NCI-H1092 treated with DMSO at 0.1 percent for 48 hours (cell line): ENCODE measurements at places on chromosomes 2 and 18.

GRCh38 chr2:27407798-27408491, 1.4 kb downstream of the PPM1G start:
- peak; percentile 66 for DNase-seq

GRCh38 chr2:197369933-197370320, 59.3 kb upstream of the ANKRD44 start:
- DNase-seq: no peak

DNA sequence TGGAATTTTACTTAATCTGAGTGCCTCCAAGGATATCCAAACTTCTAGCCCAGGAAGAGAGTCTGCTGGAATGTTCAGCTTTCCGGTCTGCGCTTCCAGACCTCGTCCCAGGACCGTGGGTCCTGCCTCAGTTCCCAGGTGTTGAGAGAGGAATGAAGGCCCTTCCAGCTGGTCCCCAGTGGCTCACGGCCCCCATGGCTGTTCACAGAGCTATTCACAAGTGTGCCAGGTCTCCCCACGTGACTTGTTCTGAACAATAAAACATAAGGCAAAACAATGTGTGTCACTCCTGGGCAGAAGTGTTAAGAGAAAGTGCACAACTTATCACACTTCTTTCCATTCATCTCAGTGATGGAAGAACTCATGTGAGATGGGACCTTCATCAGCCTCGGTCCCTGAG, 20.1 kb upstream of the TEX51 start:
- DNase-seq: no peak

- DNase-seq: peak; percentile 11
Measured at GRCh38 chr2:75390169-75390568, 170.6 kb downstream of the EVA1A start.

DNA sequence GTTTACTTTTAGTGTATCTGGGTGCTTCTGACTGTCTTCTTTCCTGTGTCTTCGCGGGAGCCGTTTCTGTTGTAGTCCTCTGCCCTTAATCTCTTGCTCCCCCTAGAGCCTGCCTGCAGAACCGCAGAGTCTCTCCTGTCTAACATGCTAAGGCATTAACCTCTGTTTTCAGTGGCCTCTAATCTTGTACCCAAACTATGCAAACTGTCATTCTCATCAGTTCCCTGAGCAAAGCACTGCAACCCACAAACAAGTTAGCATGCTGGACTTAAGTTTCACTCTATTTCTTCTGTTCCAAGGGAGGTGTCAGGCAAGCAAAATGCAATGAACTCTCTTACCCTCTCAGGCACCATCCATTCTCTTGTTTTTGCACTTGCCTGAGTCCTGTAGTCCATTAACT, 138.4 kb downstream of the OTX1 start:
- no peak for DNase-seq

DNA sequence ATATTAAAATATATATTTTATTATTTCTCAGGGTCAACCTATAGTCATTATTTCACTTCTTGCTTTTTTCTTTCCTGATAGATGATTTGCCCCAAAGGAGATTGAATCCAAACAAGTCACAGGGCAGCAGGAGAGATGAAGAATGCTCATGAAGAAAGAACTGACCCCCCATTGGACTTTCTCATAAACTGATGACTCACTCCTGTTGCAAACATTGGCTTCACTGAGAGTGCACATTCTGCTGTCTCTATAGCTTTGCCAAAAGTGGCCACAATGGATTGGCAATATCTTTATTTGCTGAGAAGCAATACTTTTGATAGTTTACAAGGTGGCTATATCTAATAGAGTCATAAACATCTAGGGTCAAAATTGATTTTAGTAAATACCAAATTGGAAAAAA, 55.9 kb upstream of the ZNF385B start:
- no peak for DNase-seq

DNA sequence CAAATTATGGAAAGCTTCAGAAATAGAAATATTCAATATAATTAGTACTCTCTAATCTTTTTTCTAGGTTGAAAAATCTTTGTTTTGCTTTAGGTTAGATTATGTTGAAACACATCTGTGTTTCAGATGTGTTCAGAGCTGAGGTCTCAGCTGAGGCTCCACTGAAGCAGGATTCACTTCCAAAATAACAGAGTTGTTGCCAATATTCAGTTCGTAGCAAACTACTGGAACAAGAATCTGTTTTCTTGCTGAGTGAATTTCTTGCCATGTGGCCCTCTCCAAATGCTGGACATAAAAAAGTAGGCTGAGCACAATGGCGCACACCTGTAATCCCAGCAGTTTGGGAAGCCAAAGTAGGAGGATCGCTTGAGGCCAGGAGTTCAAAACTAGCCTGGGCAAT, 8.7 kb downstream of the PHOSPHO2 start:
- DNase-seq: no peak

GRCh38 chr2:10740226-10740625, 18.8 kb downstream of the ATP6V1C2 start:
- no peak for DNase-seq

DNA sequence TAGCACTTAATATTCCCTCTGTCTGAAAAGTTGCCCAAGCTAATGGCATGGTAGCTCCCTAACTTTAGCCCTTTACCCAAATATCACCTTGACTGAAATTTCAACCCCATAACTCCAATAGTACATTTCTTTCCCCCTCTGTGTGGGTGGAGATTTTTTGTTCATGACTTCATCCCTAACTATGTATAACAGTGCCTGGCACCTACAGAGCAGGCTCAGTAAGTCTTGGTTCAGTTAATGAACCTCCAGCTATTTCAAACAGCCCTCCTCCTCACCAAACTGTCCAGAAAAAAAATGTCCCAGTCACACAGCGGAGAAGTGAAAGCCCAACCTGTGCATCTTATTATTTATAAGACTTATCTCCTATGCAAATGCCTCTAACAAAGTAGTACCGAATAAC, 18.6 kb downstream of the BUB1 start:
- DNase-seq: no peak

DNA sequence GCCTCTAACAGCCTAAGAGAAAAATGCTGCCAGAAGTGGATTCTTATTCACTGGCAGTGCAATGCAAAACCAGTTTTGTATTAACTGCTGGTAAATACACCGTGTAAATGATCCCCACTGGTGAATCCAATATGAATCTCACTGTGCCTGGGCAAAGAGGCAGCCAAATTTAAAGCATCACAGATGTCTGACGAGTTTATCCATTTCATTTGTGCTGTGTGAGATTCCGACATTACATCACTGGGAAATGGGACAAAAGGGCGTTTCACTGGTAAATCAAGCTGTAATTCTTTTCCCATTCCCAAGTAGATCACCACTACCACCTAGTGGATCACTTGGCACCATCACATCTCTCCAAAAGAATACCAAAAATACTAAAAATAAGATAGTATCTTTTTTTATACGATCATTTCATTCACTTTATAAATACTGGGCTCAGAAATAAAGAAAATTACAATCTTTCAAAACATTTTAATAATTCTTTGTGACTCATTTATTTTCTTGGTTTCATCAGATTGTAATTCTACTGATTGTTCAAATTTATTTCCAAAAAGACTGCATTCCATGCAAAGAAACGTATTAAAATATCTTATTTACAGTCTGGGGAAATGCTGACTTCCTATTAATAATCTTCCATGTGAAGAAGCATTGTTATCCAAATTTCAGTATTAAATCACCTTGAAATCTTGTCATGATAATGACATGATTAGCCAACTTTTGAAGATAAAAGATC, 125.6 kb downstream of the GRB14 start:
- peak; percentile 20 for DNase-seq

DNA sequence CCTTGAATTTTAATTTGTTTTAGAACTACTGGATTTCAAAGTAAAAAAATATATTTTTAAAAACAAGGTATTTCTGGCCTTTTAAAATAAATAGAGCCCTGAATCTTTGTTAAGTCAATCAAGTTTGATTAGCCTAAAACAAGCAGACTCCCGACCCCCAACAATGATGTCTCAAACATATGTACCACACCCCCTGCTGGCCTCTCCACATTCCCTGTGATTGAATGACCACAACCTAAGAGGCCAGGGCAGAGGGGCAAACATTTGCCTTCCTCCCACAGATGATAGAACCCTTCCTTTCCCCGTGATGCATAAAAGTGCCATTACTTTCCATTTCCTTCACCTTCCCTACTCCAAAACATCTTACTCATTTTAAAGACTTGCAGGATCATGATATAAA, 130.9 kb downstream of the STK39 start:
- no peak for DNase-seq

- no peak for DNase-seq
Measured at GRCh38 chr2:63192889-63193774, 142.5 kb downstream of the OTX1 start.

DNA sequence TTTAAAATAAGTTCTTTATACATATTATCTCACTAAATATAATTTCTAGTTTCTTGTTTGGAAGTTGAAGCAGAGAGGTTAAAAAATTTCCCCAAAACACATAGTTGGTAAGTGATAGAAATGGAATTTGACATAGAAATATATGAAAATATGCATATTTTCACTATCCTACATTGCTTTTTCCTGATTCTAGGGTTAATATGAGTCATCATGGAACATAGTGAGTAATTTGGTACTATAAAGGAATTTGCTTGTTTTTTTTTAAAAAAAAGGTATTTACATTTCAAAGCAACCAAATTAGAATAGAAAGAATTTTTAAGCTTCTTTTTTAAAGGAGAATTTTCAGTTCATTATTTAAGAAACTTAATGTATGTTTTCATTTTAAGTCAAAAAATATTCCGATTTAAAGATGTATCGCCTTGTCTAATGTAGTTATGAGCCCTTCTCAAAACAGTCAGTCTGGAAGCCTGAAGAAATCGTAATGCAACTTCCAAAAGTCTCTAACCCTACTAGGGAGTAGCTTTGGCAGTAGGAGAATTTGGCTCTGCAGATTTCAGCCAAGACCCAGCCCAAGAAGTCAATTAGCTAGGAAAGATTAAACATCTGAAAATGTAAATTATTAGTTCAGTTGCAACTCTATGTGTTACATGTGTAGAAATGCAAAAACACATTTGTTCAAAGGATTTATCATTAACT, 147.3 kb downstream of the RDH14 start:
- no peak for DNase-seq

DNA sequence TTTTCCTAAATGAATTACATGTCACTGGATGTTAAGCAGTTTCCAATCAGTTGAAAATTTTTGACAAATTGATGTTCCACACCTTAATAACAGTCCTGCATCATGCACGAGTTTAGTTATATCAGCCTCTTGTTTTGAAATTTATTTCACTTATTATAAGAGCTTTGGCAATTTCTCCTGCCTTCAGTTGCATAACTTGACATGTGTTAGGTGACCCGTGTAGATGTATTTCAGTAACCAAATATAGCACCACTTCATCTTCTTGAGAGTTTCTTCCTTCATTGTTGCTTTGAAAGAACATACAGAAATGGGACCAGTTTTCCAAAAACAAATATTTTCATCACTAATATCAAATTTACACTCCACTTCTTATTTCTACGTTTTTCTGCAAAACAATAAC, 202.7 kb downstream of the PDE11A start:
- no peak for DNase-seq

- DNase-seq: no peak
Measured at GRCh38 chr18:41973983-41974382, 18.9 kb downstream of the PIK3C3 start.

- DNase-seq: no peak
Measured at GRCh38 chr2:51304311-51304710, 272.4 kb upstream of the NRXN1 start.

DNA sequence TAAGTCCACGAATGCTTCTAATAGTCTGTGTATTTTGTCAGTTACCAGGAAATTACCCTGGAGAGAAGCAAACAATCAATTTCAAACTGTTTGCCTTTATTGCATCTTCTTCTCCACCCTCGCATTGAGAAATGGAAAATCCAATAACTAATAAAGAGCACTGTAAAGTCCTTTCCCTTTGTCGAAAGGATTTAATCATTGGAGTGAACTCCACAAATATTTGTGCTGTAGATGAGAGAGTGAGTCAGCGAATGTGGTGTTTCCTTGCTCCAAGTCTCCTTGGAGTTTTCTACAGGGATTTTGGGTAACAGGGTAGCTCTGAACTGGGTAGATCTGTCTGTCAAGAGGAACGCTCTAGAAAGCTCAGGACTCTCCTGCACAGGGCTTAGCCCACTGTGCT, 240.2 kb downstream of the KCNS3 start:
- DNase-seq: no peak

DNA sequence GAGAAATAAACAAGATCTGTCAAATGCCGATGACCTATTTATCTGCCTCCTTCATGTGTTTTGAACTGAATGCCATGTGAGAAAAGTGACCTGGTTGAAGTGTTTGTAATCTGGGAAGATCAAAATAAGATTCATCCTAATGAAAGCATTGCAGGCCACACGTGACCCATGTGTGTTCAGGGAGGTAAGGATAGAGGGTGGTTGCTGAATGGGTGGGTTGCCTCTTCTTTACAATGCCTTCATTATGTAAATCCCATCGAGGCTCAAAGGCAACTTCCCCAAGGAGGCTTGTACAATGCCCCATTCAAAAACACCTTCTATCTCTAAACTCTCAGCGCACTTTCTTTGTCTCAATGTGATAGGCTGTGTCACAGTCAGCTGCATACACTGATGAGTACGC, 273.1 kb downstream of the LRATD1 start:
- no peak for DNase-seq

DNA sequence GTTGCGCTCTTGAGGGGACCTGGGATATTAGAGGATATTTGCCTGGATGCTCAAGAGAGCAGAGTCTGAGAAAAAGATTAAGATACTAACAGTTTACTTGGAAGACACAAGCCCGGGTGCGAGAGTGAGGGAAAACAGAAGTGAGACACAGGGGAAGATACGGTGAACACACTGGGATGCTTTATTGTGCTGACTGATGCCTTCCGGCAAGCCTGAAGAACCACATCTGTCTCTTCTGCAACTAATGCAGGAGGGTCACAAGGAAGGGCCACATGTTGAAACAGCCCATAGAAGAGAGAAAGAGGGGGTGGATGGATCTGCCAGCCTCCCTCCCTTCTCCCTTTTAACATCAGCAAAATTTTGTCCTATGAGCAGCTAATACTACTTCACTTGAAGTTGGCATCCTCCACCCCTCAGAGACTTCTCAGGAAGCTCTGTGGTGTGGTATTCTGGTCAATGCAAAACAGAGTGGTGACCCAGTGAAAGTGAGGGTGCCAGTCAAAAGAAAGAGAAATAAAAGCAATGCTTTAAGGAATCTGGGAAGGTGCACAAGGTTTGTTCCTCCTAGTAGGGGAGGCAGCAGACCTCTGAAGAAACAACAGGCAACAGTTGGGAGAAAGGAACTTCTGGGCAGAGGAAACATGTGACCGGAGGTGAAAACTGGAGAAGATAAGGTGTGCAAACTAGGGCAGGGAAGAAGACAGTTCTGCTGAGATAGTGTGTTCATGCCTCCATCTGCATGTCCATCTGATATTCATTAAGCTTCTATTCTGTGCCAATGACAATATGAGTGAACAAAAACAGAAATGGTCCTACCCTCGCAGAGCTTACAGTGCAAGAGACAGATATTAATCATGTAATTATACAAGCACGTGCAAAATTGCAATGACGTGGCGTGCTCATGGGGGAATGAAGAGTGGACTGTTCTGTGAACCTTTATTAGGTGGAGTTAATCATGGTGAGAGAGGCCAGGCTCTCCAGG, 107.1 kb downstream of the LYPD6B start:
- DNase-seq: no peak
